Effector memory CD8-positive, alpha-beta T cell (primary cell): ENCODE measurements at places on chromosomes 16 and 17.
A peak's percentile ranks its signal among the peaks of the same experiment; 100 is the strongest.

GRCh38 chr16:10751291-10751697 is 7.7 kb downstream of the NUBP1 start:
- no peak for DNase-seq

DNA sequence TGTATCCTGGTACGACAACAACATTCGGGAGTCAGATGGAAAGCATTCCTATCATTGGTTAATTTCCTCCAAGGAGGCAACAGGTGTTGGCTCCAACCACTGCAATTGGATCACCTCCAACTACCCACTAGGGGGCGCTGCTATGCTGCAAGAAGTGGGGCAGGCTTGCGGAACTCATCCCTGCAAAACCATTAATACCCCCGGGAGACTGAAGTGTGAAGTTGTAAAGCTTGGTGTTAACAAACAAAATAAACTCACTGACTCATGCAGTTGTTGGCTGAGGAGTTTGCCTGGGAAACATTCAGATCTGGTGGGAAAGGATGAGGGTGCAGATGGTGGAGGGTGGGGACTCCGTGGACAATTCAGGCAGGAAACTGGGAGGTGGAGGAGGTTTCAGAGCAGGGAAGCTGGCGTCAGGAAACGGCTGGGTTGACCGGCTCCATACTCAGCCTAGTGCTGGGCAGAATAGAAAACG is 84.9 kb downstream of the HS3ST2 start:
- DNase-seq: peak; percentile 16

DNA sequence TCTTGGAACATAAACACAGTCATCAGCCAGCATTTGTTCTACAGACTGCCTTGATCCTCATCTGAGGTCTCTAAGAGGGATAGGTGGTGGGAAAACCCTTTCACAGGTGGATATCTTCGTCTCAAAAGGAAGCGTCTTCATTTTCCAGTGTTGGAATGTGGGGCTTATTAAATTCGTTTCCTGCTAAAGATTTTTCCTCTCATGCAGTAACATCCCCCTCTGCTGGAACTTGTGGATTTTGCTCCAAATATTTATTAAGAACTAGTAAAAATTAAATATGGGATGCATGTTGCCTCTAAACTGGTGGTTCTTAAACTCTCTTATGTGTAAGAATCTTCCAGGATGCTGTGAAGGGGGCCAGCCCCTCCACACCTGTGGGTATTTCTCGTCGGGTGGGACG is 20.1 kb upstream of the MLYCD start:
- DNase-seq: no peak

DNA sequence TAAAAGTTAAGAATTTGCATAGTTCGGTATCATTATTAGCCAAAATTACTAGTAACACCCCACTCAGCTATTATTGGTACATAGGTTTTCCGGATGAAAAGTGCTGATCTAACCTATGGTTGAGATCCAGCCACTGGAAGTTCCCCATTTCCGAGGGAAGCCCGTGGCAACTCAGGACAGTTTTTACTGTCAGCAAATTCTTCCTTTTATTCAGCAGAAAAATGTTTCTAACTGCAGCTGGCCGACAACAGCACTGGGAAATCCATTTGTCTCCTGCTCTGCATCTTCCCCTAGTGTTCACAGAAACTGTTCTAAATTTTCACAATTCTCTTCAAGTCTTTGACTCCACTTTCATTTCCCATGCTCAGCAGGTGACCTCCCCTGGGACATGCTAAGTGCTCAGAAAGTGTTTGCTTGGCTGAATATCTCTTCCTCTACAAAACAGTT is 15.5 kb upstream of the MMD start:
- DNase-seq: no peak

DNA sequence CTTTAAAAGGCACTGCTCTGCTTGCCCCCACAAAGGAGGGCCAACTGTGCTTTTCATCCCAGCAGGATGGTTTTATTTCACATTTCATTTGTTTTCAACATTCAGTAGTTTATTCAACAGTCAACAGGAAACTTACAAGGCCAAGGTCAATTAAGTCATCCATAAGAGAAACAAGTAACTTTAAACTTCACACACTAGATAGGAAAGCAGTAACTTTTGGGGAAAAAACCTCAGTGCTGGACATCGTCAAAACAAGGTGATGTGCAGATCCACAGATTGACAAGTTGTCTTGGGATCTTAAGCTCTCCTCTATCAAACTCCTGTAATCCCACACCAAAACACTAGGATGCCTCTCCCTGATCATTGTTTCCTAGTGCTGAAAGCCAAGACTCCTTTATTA is 18.5 kb downstream of the NFE2L1 start:
- no peak for DNase-seq

DNA sequence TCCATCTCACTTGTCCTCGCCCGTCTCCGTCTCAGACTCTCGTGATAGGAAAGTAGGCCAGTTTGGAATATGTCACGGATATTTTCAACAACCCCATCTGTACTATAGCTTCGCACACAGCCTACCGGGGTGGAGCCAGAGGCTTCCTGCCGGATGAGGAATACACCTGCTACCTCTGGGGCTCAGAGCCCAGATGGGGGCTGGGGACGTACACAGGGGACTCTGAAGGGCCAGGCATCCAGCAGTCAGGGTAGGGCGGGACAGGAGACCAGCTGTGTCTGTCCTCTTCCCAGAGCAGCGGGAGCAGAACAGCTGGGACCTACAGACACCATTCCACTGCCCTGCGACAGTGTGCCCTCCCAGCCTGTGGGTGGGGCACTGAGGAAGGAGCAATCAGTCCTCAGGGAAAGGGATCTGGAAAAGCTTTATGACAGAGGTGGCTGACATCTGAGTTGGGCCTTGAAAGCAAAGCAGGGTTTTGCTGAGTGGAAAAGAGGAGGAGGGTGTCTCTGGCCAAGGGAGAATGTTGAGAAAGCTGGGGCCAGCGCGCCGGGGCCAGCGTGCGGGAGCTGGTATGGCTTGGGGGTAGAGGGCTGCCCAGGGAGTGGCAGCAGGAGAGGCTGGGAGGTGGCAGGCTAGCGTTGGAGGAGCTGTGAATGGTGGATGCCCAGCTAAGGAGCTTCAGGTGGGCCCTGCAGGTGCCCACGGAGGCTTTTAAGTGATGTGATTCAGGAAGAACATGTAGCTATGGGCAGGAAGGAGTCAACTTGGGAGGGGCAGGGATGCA is 11.5 kb upstream of the SRCIN1 start:
- no peak for DNase-seq

DNA sequence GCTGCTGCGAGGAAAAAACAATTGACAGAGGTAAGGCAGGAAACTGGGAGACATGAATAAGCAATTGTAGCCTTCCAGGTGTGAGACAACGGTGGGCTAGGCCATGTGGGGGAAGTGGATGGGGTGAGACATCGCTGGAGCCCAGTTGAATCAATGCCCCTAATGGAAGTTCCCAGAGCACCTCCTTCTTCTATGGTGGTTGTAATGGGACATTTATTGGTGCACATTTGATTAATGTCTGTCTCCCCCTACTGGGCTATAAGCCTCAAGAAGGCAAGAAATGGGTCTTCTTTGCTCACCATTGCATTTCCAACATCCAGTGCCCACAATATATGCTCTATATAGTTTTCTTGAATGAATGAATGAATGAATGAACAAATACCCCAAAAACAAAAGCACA is 22.7 kb upstream of the CD300E start:
- DNase-seq: no peak

GRCh38 chr16:53968454-53968853 is 264.5 kb downstream of the FTO start:
- no peak for DNase-seq
